ENCODE measurements at places on chromosomes 6 and 20.

DNA sequence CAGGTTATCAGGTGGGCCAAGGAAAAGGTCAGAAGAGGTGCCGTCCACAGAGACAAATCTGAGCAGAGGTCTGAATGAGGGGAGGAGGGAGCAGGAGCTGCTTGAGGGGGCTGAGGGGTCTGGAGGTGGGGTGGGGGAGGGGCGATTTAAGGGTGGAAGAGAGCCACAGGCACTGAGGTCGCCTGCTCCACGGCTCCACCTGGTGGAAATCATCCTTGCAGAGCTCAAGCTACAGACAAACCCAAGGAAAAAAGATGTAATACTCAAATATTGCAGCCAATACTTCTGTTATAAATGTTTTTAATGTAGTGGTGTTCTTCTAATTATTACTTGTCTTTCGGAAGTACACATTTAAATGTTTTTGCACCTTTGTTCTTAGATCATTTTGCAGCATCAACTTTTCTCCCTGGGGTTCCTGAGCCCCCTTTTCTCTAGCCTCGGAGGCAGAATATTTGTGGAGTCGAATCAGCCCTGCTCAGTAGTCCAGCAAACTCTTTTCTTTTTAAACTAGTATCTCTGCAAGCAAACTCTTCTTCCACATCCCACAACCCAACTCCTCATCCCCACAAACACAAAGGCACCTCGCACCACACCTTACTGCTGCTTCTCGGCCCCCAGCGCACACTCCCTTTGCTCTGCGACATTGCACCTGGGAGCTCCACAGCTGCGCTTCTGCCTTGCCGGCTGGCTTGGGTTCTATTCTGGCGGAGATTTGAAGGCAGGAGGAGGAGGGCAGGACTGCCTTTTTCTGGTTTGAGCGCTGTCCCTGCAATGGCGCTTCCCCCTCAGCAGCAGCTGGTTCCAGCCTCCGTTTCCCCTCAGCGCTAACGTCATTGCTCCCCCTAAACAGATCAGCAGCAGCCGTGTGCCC lies 51.0 kb upstream of the TFAP2A start:
- DNase-seq = no peak

DNA sequence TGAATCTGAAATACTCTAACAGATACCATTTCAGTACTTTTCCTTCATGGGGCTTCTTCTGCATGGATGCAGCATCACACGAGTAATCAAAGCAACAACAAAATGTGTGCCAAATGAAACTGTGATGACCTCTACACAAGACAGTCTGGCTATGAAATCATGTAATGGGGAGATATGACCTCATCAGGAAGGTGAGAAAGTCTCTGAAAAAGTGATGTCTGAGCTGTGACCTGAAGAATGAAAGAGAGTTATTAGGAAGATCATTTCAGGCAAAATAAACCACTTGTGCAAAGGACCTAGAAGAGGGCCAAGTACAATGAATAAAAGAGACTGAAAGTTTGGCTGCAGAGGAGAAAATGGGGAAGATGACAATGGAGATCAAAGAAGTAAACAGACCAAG lies 182.8 kb downstream of the PTPRK start:
- no peak for DNase-seq

- DNase-seq = peak; percentile 45
Observed at GRCh38 chr6:42007286-42008137, 42.8 kb upstream of the TAF8 start.

DNA sequence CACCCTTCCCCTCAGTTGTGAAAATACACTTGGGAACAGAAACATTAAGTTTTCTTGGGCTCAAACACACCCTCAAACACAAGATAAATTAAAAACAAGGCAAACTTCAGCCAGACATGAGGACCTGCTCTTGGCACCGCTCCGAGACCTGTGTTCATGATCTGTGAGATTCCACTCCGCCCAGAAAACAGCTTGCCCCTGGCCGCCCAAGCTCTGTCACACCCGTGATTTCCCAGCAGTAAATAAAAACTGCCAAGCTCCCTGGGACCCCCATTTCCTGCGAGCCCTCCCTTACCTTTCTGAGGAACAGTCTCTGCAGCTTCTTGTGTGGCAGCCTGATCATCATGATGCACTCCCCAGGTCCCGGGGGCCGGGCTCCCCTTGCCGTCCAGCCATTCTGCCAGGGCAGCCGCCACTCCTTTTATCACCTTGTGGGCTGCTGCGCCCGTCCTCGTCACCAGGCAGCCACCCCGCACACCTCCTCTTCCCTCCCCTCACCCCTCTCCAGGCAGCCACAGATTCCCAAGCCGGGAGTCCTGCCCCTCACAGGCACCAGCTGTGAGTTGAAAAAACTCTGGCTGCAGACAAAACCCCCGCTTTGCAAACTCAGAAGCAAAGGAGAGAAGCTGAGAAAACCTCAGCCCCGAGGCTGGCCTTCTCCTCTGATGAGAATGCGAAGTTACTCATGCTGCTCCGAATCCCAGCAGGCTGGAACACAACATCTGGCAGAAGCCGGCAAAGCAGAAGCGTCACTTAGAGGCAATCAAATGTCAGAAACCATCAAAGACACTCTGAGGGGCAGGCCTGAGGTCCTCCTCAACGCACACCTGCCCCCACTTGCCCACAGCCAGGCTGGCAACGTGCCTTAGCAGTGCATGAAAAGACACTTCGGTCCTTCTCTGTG lies 130.4 kb upstream of the RPS6KA2 start:
- no peak for DNase-seq

DNA sequence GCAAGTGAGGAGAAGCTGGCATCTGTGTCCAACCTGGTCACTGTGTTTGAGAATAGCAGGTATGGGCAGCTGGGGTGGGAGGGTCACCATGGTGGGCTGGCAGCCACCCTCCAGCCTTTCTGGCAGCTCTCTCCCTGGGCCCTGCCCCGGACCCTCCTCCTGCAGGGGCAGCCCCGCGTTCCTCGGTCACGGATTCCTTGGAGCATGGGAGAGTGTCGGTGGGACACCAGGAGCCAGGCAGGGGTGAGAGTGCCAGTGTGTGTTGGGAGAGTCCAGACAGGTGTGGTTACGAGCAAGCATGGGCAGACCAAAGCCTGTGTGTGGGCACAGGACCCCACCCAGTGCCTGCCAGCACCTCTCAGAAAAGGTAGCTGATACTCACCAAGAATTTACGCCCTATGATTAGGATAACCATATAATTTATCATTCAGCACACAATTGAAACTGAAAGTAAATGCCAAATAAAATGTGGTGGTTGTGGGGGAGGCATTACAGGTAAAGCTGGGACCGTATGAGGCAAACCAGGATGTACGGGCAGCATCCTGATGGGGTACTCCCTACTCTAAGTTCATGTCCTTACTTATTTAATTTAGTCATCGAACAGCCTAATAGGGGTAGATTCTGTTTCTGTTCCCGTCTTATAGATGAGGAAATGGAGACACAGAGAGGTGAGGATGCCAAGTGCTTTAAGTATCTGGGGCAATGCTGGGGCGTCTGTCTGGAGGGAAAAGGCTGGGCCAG lies 542 bp downstream of the FGD2 start:
- DNase-seq = no peak

DNA sequence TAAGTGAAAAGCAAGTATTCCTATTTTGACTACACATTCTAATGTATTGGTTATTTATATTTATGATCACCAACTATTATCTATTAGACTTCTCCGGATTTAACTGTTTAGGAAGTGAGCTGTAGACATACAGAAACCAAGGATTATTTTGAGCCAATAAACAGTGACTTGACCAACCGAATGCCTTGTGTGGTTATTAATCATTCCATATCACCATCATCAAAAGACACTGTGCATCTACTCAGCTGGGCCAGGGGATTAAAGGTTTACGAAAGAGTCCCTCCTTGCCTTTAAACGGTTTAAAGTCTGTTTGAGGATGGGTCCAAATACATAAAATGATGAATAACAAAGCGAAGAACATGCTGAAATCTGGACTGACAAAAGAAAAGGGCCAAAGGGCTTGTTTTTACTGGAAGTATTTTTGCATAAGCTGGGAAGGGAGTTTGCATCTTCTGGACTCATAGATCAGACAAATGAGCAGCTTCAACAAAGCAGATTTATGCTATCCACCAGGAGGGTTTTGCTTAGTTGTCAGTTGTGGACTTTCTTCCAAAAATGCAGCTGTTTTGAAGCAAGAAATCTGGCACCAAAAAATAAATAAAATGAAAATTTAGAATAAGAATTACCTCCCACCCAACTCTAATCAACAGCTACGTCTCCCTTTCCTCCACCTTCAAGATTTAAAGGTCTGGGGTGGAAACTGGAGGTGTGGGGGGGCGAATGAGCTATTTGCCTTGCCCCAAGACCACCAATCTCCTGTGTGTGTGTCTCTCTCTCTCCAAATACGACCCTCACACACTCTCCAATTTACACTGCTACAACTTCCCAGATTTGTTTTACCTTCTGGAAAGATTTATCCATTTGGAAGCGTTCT lies 33.6 kb upstream of the ID4 start:
- no peak for DNase-seq

GRCh38 chr6:2719093-2719455 lies 31.6 kb downstream of the MYLK4 start:
- peak; percentile 71 for DNase-seq

GRCh38 chr6:170152989-170153388 lies 137.9 kb downstream of the DLL1 start:
- DNase-seq = peak; percentile 43

DNA sequence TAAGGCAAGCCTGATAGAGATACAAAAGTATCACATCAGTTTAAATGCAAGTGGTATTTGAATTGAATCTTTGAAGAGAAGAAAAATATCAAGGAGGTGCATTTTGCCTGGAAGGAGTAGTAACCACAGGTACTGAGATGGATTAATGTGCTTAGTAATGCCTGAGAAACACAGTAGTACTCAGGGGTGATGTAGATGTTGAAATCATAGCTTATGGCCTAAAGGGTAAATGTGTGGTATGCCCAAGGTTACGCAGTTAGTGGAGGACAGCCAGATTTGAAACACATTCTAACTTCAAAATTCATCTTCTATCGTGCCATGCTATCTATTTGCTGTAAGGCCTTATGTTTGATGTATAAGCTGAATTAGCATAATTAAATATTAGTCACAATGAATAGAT lies 55.9 kb downstream of the STXBP5 start:
- no peak for DNase-seq

- no peak for DNase-seq
Observed at GRCh38 chr6:127547215-127547614, 28.1 kb upstream of the MTCL3 start.
